Activated T-helper 1 cell treated with anti-CD3 and anti-CD28 coated beads, Interleukin-12 subunit alpha, Interleukin-12 subunit beta, Interleukin-2, Interleukin-4 antibody, amounts not matched to agents 30 ng/mL and 10 ng/mL and 1 ng/mL, durations not matched to agents 14 hours and 24 hours and 36 hours (primary cell): ENCODE measurements at places on chromosomes 7 and 10. TPM values are rescaled to one million over a fixed set of nuclear protein-coding genes. Genes with fewer than 3 reads are reported as not detected.

Gene TMEM26
- total RNA-seq = not detected in 2 replicates

Gene GDF2
- not detected in 2 replicates for total RNA-seq

Gene AKR1C4
- not detected in 2 replicates for total RNA-seq

DNA sequence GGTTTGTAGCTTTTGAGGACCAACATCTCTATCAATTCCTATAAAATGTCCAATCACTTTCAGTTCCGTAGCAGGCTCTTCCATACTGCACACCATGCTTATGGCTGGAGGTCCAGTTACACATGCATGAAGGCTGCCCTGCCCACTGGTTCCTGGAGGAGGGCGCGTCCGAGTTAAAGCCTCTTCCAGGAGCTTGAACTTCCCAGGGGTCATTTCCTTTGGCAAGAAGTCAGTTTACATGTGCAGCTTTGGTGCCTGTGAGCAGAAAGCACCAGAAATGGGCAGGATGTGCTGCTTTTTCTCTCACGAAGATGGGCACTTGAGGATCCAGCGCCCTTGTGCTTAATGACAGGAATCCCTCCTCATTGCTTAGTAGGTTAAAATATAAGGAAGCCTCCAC lies 17.6 kb upstream of the PHYH start:
- no peak for DNase-seq

DNA sequence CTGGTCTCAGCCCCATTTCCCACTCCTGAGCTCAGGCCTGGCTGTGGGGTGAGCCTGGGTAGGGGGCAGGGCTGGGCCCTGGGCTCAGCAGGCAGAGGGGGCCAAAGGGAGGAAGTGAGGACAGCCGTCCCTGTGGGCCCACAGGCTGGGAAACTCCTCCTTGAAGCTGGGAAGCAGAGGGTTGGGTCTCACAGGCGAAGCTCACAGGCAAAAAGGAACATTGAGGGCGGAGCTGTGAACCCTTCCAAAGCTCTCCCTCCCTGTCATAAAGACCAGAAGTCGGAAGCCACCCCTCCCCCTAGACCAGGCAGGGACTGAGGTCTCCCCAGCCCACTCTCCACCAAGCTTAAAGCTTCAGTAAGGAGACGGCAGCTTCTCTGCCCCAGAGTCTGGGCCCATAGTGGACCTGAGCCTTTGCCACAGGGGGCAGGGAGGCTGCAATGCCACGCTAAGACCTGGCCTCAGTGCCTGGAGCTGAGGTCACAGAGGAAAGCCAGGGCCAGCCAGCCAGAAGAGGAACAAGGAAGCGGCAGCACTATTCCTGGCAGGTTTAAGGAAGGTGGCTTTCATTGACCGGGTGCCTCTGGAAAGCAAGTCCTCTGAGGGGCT lies 1.0 kb upstream of the KCP start:
- no peak for DNase-seq

- DNase-seq = no peak
These were observed 115.9 kb downstream of the TRIM24 start for GRCh38 chr7:138575897-138576428.

DNA sequence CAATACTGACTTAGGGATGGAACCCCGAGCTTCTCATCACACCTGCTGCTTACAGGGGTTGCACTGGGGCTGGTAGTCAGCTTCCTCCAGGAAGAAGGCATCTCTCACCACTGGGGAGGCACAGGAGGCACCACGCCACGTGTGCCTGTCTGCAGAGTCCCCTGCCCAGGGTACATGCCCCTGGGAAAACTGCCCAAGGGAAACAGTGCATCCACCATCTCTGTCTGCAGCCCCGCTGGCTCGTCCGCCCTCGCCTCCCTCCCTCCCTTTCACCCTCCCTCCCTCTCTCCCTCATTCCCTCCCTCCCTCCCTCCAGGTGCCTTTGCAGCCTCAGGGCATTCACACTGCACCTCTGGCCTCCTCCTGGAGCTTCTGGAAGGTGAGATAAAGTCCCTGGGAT lies 101.1 kb downstream of the PTPRE start:
- no peak for DNase-seq

- no peak for DNase-seq
These were observed 45.5 kb downstream of the VOPP1 start for GRCh38 chr7:55526770-55527169.
